ENCODE measurements at places on chromosomes 3 and 15. TPM values are rescaled to one million over a fixed set of nuclear protein-coding genes. Genes with fewer than 3 reads are reported as not detected.

GOLGA6A gene
- total RNA-seq: under 0.01 TPM

SLC9C1 gene
- total RNA-seq: 0.41 TPM

GRCh38 chr15:101056366-101057334 is 137.5 kb downstream of the LRRK1 start:
- DNase-seq: no peak

DNA sequence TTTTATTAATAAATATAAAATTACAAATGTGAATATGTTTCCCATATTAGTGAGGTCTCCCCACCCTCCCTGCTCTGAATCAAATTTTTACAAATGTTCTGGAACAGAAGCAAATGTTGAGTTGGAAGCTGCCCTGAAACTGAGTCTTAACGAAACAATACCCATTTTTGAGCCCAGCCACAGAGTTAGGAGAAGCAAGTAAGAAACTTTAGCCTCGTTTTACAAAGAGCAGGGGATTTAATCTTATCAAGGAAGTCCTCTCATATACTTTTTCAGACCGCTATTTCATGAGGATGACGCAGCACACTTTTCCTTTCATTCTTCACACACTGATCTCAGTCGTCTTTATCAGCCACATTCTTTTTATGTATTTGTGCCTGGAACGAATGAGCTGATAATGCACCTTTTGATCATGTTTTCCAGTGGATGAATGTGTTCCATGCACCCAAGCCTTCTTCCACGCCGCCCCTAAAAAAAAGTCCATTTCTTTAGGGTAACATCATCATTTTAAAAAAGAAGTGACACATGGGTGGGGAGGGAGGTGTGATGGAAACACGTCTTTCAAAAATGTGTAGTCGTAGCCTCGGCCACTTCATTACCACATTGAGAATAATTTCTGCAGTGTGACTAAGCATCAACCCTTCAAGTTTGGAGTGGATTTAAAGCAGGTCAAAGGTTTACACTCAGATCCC is 48.1 kb downstream of the SETMAR start:
- DNase-seq: no peak

DNA sequence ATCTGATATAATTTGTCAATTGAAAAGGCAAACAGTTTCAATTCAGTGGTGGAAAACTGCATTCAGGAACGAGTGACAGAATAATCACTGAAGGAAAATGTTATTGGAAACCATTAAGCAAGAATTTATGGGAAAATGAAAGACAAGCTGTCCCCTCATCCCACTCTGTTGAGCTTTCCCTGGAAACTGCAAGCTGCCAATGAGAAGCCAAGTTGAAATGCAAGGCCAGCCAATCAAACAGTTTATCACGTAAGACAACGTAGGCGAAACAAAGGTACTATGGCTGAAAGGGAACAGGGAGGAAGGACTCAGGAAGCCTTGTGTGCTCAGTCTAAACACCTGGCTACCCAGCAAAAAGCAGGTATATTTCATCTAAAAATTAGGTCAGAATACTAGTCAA is 187.9 kb upstream of the ATP10A start:
- no peak for DNase-seq

DNA sequence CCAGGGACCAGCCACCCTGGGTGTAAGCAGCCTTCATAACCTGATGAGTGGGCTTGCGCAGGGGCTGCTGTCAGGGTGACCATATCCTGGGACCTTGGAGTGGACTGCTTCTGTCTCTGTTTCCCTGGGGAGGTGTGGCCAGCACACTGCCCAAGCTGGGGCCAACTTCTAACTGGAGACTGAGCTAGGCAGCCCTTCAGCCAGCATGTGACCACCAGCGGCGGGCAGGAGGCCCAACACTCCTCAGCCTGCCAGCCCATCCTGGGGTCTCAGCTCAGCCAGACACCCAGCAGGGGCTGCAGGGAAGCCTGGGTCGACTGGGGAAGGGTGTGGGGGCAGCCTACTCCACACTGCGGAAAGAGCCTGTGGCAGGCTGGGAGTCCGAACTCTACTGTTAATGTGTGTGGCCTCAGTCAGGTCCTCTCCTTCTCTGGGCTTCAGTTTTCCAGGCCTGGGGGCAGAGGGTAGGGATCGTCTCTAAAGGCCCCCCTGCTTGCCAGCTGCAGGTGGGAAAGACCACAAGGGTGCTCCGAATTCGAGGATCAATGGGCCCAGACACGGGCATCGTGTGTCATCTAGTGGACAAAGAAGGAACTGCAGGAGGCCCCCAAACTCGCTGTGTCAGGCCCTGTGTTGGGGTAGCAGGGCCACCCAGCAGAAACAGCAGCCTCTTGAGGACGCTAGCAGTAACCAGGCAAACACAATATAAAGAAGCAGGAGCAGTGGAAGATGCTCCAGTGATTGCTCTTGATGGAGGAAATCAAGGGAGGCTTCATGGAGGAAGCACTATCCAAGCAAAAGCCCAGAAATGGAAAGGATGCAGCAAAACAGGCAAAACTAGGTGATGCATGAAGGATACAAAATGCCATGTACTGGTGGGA is 2.0 kb upstream of the SEMA3G start:
- peak; percentile 58 for DNase-seq

DNA sequence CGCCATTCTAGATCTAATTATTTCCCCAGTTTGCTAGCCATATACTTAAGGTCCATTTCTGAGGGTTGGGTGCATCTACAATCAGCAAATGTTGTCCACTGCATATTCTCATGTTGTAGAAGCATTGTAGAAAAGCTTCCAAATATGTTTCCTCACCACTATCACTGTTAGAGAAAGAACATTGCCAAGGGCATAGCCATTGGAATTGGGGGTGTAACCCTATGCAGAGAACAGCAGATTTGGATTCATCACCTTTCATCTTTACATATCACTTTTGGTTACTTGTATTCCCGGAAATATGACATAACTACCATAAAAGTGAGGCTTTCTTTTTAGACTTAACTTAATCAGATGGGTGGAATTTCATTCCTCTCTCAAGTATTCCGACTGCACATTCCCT is 203.6 kb downstream of the LSAMP start:
- DNase-seq: no peak

GRCh38 chr15:73986776-73987056 is 5.4 kb downstream of the STOML1 start:
- DNase-seq: no peak

DNA sequence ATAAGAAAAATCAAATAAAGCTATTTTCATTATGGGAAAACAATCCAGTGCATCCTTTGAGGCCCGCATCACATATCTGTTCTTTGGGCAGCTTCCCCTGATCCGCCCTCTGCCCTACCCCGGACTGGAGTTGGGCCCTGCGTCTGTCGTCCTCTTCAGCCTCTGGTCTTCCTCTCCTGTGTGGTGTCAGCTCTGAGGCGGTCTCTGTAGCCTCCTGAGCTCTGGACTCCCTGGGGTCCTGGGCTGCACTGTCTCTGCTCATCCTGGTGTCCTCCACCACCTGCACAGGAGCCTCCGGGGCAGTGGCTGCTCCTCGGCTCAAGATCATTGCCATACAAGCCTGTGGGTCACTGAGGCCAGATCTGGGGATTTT is 7.4 kb upstream of the SNX22 start:
- DNase-seq: no peak

Measured in frontal cortex (tissue), 4 donors.